GM23338 (cell line): ENCODE measurements at places on chromosomes 4 and X.

DNA sequence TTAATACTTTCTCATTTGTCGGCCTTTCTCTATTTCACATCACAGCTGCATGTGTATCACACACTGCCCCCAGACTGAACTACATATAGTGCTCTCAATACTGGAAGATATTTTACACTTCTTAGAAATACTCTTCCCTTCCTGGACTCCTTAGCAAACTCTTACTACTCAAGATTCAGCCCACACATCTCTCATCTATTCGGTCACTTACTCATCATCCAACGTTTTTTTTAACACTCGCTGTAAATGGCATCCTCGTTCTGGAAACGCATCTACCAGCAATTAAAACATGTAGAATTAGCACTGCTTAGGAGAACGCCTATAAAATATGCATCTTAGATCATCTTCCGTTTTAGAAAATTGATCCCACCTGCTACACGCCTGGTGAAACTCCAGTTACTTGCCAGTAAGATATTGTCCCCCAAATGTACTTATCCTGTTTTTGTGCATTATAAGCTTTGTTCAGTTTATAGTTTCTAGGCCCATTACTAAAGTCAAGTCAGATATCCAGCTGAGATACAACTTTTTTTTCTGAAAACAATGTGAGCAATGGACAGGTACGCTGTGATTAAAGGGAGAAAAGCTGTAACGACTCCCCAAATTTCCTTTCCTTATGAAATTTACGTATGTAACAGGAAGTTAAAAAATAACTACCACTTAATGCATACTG lies 1.0 kb downstream of the LRP2BP start:
- DNase-seq, result no peak

DNA sequence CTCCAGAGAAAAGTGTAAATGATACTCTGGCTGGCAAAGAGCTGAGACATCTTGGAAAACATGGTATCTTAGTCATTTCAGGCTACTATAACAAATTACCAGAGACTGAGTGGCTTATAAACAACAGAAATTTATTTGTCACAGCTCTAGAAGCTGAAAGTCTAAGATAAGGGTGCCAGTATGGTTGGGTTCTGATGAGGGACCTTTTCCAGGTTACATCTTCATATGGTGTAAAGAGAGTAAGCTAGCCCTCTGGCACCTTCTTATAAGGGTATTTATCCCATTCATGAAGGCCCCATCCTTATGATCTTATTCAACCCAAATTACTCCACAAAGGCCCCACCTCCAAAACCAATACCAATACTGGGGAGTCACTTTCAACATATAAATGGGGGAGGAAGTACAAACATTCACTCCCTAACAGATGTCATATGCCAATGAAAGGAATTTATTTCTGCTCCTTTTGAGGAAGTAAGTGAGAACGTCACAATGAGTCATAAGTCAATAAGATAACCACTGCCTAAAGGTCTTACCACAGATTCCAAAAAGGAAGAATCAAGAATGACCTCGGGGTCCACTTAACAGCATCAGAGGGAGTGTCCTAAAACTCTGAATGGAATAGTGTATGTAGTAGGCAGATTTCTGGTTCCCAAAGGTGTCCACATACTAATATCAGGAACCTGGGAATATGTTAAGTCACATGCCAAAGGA lies 246.6 kb downstream of the OPHN1 start:
- no peak for DNase-seq

DNA sequence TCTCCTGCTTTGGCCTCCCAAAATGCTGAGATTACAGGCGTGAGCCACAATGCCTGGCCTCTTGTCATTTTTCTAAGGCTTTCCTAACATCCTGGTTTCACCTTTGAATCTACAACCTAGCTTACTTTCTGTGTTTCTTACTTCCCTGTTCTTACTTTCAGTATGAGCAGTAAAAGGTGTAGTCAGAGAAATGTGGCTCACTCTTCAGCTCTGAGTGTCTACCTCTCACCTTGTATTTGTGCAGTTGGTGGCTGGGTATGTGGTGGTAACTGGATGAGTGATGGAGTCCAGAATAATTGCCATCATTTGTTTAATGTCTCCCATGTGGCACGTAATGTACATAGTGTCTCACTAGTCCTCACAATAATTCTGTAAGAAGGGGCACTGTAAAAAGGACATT lies 19.1 kb upstream of the CXCL11 start:
- DNase-seq, result no peak

- no peak for DNase-seq
Observed at GRCh38 chr4:21885770-21886169, 62.8 kb downstream of the KCNIP4 start.

DNA sequence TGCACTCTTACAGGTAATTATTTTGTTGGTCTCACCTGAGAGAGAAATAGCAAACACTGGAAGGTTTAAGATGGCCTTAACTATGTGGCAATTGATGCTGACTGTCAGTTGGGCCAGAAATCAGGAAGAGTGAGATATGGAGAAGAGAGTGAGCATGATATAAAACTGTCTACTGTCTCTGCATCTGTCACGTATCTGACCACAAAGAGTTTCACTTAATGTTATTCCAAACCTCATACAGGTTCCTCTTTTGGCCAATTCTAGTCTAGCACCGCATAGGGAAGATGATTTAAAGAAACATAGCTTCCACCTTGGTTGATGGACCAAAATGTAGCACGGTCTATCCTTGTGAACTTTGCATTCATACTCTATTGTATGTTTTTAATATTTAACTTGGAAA lies 381.0 kb upstream of the BOD1L1 start:
- no peak for DNase-seq

DNA sequence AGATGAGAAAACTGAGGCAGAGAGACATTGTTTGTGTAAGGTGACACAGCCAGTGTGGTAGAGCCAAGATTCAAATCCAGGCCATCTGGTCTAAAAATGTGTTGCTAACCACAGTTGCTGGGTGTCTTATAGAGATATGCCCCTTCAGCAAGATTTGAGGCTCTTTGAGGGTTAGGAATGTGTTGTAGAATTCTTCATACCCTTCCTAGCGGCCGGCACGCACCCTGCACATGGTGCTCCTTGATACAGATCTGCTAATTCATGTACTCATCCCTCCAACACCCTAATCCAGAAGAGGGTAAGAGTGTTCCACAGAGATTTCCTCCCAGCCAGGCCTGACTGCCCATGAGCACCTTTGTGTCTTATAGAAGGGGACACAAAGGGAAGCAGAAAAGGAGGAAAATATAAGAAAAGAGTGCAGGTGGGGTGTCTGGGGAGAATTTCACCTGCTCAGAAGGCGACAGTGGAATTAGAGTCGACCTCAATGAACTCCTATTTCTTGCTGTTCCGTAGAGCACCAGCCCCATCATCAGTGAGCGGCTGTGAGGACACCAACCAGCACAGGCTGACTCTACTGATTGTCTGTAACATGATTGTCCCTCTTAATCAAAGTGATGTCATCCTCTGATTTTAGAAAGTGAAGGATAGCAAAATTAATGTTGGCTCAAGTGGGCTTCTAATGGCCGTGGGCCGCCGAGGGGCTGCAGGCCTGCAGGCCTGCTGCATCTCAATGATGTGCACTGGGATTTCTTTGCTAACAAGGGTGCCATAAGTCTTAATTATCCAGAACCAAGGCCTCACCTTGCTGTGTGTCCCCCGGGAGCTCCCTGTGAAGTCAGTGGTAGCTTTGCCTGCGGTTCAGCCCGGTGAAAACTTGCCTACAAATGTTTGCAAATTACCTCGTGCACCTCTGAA lies 24.2 kb upstream of the SMIM20 start:
- DNase-seq, result no peak

- DNase-seq, result no peak
Observed at GRCh38 chrX:79169484-79169883, 25.0 kb downstream of the GPR174 start.

- no peak for DNase-seq
Observed at GRCh38 chr4:78777576-78777940, 1.4 kb downstream of the BMP2K start.

DNA sequence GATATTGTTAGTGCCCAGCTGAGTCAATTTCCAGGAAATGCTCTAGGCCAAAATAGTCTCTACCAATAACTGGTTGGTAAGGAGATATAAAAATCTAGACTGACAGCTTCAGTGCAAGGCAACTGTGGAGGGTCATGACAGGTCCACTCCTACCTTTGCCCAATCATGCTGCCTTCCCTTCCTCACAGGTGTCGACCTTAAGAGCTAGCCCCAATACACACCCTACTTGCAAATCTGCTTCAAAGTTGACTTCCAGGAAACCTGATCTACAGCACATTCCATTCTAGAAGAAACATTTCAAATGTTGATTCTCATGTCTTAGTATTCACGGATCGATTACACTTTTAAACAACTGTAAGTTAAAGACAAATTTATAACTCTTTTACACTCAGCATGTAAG lies 1455.5 kb downstream of the TECRL start:
- peak; percentile 72 for DNase-seq

GRCh38 chrX:136814847-136815750 lies 34.4 kb upstream of the ARHGEF6 start:
- DNase-seq, result no peak

DNA sequence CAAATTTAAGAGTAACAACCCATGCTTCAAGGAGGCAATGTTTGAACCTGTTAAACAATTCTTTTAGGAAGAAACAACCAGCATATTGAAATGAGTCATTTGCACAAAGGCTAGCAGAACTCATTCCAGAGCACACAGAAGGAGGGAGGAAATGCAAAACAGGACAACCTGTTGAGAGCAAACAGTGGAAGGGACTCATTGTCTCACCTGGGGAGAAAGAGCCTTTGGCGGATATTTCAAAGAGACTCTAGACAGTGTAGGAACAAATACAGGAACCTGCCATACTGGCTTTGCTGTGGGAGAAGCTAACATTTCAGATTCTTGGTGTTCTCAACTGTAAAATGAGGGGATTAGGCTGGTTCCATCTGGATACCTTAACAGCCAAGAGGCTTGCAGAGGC lies 14.8 kb upstream of the RASGEF1B start:
- peak; percentile 81 for DNase-seq

GRCh38 chr4:130689181-130689580 lies 1593.2 kb downstream of the C4orf33 start:
- DNase-seq, result no peak

GRCh38 chr4:175369087-175369486 lies 443.0 kb downstream of the GPM6A start:
- no peak for DNase-seq
